ENCODE measurements at places on chromosomes 7 and 10. TPM values are rescaled to one million over a fixed set of nuclear protein-coding genes. Genes with fewer than 3 reads are reported as not detected.

- DNase-seq = no peak
These were observed 647.8 kb downstream of the INHBA start for GRCh38 chr7:41054960-41055661.

Gene AKR1C8
- not detected for total RNA-seq

DNA sequence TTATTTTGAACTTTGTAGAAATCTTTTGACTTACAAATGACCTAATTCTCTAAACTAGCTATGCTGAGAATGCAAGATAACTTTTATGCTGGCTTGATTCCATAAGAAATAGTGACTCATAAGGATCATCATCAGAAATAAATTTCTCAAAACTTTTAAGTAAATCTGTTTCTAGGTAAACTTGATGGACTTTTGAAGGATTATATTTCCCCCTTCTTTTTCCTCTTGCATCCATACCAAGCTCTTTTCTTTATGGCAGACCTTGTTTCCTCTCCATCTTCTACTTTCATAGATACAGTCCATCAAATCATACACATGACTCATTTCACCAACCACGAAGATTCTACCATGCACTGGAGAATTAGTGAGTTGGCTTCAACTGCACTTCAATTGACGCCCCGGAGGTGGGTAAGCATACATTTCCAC lies 336.3 kb downstream of the KCNMA1 start:
- DNase-seq = no peak

Gene SEMA3D
- 19.4 TPM for total RNA-seq

Gene MRC1
- total RNA-seq = not detected

All from osteocyte (in vitro differentiated cells).